ENCODE measurements at places on chromosomes 2 and 18.

- DNase-seq, result no peak
Observed at GRCh38 chr2:205696331-205696926, 14.1 kb downstream of the NRP2 start.

GRCh38 chr2:127527001-127527804 lies 914 bp upstream of the IWS1 start:
- DNase-seq, result peak; percentile 83

GRCh38 chr2:13488965-13489364 lies 772.2 kb downstream of the TRIB2 start:
- DNase-seq, result no peak

DNA sequence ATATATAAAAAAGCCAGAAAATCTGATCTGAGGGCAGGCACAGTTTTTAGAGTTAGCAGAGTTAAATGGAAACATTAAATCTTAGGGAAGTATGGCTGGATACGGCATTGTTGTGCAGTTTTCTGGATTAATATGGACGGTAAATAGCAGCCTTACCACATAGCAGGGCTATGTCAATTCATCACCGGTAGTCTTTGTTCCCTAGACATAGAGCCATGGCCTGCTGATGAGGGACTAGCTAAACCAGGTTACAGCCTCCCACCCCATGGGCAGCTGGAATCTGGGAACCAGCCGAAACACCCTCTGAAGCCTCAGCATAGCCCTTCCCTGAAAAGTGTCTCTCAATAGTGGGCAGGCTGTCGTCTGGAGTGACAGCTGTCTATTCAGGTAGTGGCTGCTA lies 32.4 kb downstream of the CDCA7 start:
- no peak for DNase-seq

- no peak for DNase-seq
Observed at GRCh38 chr2:177239932-177240630, 24.4 kb downstream of the NFE2L2 start.

- no peak for DNase-seq
Observed at GRCh38 chr2:57880446-57880845, 166.2 kb upstream of the VRK2 start.

- no peak for DNase-seq
Observed at GRCh38 chr2:85834466-85834865, 54.3 kb downstream of the ST3GAL5 start.

DNA sequence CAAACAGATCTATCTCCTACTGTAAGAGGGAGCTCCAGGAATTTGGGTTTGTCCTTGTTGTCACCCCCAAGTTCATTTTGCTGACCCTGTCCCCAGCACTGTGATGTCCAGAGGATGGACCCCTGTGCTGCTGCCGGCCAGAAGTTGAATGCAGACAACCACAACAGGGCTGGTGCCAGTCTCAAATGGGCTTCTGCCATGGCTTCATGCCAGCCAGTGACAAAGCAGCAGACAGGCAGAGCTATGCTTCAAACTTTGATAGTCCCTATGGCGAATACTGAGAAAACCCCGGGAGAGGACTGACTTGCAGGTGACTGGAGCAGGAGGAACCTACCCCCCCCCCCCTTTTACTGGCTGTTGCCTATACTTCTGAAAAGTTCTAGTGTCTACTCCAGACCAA lies 3.2 kb downstream of the SMAD7 start:
- no peak for DNase-seq

DNA sequence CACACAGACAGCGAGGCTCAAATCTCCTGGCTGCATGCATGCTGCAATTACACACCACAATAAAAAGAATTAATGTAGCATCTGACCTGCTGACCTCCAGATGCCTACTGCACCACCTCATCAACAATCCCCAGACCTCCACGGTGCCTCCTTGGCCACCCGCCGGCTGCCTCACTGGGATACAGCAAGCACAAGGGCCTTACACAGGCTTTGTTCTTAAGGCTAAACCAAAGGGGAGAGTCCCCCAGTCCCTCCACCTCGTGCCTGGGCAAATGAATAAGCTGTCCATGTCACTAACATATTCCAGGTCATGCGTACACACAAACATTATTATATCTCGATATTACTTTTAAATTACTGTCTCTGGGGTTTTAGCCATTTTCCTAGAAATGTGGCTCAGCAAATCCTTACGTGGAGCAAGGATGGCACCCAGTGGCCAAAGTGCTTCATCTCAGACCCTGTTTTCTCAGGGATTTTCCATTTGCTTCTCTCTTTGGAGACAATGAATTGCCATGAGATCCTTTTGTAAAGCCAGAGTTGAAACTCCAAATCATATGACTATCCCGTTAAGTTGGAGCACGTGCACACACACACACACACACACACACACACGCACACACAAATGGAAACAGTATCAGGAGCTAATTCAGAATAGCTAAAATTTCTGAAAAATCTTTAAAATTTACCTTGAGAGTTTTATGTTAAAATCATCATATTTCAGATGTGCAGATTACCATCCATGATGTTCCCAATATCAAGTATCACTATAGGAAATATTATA lies 313.8 kb downstream of the PDE11A start:
- DNase-seq, result no peak

DNA sequence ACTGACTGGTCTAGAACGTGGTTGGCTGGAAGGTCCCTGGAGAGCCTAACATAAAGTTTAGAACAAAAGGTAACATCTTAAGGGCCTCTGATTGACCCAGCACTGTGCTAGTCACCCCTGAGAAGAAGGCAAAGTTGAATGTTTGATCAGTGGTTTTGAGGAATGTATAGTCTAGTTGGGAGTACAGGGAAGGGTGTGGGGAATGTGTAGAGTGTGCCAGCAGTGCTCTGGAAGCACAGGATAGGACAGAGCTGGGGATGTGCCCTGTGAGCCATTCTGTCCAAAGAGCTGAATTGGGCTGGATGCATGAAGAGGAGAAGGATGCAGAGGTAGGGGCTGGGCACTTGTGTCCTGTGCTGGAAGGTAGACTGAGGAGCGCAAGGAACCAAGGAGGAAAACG lies 41.0 kb upstream of the DOCK10 start:
- no peak for DNase-seq

- no peak for DNase-seq
Observed at GRCh38 chr2:102391565-102391964, 31.4 kb upstream of the IL18RAP start.

DNA sequence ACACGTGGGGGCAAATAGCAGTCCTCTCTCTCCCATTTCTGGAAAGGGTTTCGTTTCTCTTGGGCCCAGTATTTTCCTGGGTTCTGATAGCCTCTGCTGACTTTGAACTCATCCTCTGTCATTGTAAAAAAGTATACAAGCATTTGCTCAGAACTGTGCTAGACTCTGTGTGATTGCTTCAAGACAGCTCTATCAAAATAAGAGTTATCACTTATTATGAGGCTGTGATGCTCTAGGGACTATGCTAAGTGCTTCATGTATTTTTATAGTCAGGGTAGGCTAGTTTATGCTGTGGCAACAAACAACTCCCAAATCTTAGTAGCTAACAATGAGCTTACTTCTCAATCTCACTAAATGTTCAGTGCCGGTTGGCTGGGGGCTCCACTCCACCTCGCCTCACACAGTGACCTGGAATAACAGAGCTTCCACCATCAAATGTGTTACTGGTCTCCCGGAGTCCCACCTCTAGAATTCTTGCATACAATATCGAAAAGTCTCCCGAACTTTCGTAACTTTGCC lies 110.8 kb upstream of the CDC42EP3 start:
- no peak for DNase-seq

DNA sequence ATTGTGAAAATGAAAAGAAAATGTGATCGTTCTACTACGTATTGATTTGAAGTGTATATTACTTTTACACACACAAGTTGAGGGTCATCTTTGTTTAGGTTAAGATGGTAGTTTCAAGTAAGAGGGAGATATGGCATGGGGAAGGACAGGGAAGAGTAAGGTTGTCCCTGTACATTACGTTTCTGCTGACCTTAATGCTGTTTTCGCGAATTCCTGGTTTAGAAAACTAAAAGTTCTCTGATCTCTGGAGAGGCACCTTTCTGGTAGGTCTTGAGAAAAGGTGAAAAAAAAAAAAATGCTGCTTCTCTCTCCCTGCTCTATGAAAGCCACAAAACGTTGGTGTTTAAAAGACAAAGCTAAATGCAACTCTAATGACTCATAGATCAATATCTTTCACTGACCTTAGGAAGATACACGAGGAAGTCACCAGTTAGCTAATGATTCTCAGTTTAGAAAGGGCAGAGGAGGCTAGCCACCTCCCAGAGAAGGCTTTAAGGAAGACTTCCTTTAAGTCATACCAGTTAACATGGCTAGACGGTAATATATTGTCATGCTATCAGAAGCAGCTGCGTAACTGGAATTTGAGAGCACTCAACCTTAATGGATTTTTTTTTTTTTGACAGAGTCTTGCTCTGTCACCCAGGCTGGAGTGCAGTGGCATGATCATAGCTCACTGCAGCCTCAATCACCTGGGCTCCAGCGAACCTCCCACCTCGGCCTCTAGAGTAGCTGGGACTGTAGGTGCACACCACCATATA lies 13.2 kb downstream of the TXNDC2 start:
- DNase-seq, result peak; percentile 40

DNA sequence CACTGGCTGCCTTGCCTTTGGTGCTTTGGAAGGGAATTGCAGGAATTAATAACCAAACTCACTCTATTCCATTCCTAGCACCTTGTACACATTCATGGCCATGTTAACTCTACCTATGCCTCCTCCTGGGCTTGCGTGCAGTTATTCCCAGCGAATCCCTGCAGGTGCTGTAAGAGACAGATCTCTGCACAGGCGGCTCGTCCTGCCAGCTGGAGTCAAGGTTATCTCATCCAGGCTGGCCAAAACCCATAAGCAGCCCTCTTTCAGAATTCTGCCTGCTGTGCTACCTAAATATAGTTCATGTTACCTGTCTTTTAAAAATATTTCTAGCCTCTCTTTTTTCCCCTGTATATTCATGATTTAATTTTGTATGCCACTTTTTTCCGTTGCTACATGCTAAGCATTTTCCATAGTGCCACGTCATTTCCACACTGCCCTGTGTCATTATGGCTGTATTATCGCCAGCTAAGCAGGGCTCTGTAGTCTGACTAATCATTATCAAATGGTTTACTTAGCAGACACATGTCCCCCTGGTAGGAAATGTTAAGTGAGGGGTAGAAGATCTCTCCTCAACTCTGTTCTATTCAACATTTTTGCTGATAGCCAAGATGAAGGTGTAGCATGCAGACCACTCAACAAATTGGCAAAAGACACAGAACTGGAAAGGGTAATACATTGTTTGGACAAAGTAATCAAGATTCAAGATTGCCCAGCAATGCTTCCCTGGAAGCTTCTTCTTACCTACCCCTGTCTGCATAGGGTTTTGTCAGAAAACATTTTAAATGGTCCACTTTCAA lies 79.7 kb upstream of the TAF1B start:
- DNase-seq, result no peak

DNA sequence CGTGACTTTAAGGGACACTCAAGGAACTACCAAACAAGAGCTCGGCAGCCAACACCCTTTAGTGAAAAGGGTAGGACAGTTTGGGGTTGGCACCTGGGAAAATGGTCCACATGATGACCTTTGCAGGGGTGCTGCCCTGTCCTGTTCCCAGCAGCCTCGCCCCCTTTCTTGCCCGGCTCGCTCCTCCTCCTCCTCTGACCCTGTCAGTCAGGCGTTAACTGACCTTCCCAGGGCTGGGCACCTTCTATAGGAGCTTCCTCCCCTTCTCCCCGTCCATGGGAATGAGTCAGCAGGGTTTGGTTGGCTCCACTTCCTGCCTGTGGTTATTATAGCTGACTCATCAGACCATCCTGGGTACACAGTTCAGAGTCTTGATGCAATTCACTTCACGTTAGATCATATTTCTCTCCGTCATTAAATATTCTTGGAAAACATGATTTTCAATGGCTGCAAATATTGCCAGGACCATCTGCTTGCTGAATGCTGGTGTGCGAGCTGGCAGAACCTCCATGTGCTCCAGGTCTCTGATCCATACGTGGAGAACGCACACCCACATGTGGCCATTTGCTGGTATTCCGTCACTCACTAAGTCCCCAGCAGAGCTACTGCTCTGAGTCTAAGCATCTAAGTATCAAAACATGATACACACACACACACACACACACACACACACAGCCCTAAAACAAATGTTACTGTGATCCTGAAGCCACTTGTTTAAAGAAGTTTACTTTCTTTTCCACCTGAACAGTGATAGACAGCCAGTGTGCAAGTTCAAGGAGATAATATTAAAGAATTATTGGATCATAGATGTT lies 185.0 kb downstream of the ANAPC1 start:
- no peak for DNase-seq

- DNase-seq, result no peak
Observed at GRCh38 chr18:199214-199613, 40.9 kb downstream of the USP14 start.

DNA sequence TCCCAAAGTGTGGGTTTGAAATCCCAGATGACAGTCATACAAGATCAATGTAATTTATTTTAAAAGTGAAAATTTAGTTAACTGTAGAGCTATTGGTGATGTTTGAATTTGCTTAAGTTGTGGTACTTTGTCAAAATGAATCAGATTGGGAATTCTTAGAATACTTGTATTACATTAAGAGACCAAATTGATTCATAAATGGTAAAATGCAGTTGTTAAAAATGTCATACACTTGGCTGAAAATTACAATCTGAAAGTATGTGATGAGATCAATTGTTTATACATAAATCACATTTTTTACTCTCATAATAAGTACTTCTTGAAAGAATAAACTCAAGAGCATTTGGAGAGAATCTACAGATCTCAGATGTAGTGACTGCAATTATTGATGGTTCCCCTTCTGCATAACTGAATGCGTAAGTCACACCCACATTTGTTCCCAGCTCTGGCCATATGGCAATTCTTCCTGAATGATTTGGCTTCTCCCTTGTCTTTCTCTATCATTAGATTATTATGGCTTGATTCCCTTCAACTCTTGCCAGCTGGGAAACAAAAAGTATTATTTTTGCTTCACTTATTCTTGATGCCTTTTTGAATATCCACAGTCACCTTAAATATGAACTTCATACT lies 558.5 kb downstream of the CPS1 start:
- no peak for DNase-seq

- DNase-seq, result no peak
Observed at GRCh38 chr2:152577579-152577978, 139.7 kb downstream of the PRPF40A start.

GRCh38 chr2:71457923-71458322 lies 4.6 kb downstream of the DYSF start:
- DNase-seq, result no peak

- DNase-seq, result no peak
Observed at GRCh38 chr2:33632831-33633230, 33.7 kb upstream of the FAM98A start.

- no peak for DNase-seq
Observed at GRCh38 chr18:9914584-9915290, 921 bp downstream of the VAPA start.

DNA sequence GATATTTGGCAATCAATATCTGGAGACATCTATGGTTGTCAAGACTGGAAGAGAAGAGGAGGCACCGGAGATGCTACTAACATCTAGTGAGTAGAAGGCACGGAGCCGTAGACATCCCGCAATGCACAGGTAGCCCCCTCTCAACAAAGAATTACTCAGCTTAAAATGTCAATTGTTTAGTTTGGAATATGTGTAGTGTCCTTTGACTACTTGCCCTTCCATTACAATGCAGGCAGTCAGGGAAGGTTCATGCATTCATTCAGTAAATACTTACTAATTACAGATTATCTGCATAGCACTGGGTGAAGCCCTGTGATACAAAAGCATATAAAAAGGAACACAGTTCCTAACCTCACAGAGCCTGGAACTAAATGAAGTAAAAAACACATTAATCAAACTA lies 294.0 kb downstream of the RIT2 start:
- no peak for DNase-seq

GRCh38 chr2:36140391-36140790 lies 215.2 kb upstream of the CRIM1 start:
- DNase-seq, result no peak

GRCh38 chr18:51345848-51346391 lies 148.4 kb upstream of the MEX3C start:
- no peak for DNase-seq

Data from vagina (tissue), 2 donors.